Stimulated activated CD4-positive, alpha-beta T cell treated with anti-CD3 and anti-CD28 coated beads, Interleukin-12 subunit alpha, Interleukin-12 subunit beta, amount 100 ng/mL, for 4 hours (primary cell): ENCODE measurements at places on chromosomes 16 and 17.

DNA sequence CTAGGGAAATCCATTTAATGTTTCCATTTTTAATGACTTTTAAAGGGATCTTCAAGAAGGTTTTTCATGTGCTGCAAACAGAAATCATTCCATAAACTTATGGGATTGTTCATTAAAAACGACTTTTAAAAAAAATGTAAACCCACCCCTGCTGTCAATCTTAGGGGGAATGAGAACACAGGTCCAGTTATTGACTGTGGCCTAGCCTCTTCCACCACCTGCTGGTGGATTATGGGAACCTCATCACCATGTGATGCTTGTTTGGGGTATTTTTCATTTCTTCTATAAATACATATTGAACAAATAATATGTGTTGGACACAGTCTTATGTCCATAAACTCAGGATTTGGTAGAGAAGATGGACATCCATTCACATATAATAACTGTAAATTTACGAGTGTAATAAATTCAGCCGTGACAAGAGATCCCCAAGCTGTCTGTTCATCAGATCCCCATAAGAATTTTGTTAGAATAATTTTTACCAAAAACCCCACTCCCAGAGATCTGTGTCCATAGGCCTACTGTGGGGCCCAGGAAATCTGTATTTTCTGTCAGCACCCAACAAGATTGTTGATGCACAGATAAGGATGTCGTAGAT lies 42.0 kb upstream of the TMC5 start:
- DNase-seq, result peak; percentile 9

DNA sequence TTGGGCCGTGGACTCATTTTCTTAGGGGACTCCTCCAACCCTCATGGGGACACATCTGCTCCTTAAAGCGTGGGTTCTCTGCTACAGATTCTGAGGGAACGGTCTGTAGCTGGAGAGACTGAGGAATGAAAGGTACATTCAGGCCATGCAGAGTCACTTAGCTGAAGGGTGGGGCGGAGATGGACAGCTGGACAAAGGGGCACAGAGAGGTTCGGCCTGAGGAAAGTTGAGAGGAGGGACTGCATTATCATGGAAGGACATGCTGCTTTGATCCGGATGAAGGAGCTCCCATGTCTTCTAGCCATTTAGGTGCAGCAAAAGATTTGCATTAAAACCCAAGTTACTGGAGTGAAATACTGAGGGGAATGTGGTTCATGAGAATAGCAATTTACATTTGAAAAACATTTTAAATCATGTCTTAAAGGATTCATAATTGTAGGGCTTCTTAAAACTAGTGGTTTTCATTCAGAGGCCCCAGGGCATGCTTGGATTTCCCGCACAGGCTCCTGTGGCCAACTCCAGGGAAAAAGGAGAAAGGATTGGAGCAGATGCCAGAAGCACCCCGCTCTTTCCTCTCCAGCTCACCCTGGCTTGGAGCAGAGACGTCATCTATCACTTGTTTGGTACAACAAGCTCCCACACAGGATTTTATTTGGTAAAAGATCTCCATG lies 54.2 kb downstream of the CDRT4 start:
- DNase-seq, result no peak

DNA sequence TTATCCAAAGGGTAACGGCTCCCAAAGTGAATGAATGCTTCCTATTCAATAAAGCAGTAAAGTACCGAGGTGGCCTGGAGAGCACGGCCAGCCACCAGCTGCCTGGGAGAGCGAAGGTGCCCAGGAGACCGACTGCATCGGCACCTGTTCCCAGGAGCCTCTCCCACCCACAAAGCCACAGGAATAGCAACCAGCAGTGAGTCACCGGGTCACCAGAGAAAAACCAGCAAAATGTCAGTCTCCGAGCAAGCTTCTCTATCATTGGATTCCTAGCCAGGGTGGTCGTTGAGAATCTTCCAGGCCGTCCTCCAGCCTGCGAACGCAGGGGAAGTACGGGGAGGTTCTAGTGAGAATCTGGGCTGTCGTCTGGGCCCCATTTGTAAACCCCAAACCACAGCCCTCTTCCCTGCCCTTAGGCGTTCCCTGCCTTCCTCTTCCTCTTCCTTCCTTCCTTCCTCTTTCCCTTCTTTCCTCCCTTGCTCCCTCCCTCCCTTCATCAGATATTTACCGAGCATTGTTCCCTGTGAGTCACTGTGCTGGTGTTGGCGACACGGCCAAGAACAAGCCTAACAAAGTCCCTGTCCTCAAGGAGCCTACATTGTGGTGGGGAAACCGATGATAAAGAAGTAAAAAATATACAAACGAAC lies 114.6 kb downstream of the SLC39A11 start:
- DNase-seq, result no peak

GRCh38 chr16:80253741-80254140 lies 287.1 kb upstream of the DYNLRB2 start:
- DNase-seq, result no peak

GRCh38 chr17:77124192-77124889 lies 16.4 kb upstream of the SEC14L1 start:
- DNase-seq, result no peak

GRCh38 chr16:66832661-66833305 lies 2.0 kb upstream of the NAE1 start:
- DNase-seq, result no peak

DNA sequence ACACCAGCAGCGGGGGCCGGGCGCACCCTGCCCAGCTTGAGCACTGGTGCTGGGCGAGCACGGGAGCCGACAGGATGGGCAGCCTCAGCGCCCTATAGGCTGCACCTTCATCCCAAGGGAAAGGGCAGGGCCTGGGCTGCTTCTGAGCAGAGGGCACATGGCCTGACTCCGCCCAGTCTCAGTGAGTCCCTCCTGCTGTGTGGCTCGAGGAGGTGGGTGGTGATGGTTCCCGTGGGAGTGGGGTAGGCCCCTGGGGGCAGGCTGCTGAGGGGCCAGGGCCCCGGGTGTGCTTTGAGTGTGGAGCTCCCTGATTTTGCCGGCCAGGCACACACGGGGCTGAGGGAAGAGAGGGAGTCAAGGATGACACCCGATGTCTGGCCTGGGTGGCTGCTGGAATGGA lies 37.9 kb downstream of the TSC2 start:
- no peak for DNase-seq

GRCh38 chr16:70345840-70346239 lies 863 bp upstream of the DDX19A start:
- no peak for DNase-seq

DNA sequence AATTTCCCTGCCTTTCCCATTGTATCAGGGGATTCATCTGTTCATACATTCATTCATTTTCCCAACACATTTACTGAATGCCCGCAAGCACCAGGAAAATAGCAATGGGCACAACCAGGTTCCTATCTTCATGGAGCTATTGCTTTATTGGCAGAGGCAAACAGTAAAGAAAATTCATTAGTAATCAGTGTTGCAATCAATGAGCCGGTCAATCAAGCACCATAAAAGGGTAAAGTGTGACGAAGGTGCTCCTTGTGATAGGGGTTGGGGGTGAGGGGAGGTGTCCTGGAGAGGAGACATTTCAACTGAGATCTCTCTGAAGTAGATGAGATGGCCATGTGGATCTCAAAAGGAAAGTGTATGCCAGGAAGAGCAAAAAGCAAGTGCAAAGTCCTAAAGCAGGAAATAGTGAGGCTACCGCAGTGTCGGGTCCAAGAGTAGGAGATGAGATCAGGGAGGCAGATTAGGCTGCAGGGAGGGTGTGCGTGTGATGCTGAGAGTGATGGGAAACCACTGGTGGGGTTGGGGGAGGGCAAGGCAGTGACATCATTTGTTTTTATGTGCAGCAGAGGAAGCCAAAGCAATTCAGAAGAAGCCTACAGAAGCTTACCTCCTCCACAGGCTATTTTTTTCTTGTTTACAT lies 28.4 kb downstream of the CDH13 start:
- peak; percentile 33 for DNase-seq

GRCh38 chr17:13542636-13543035 lies 59.1 kb downstream of the HS3ST3A1 start:
- no peak for DNase-seq
